ENCODE measurements at places on chromosomes 6 and 20.

DNA sequence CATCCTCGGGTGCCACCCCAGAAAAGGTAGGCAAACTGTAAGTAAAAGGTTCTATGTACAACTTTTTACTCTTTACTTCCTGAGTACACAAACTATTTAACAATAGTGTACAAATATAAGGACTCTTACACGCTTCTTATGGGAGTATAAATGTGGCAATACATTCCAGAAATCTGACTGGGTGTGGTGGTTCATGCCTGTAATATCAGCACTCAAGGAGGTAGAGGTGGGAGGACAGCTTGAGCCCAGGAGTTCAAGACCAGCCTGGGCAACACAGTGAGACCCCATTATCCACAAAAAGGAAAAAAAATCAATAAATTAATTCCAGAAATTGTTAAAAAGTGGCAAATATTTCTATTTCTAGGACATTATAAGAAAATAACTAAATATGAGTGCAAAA is 48.9 kb downstream of the PIGU start:
- DNase-seq: no peak

GRCh38 chr6:26299286-26300042 is 65.5 kb upstream of the BTN3A2 start:
- DNase-seq: no peak

DNA sequence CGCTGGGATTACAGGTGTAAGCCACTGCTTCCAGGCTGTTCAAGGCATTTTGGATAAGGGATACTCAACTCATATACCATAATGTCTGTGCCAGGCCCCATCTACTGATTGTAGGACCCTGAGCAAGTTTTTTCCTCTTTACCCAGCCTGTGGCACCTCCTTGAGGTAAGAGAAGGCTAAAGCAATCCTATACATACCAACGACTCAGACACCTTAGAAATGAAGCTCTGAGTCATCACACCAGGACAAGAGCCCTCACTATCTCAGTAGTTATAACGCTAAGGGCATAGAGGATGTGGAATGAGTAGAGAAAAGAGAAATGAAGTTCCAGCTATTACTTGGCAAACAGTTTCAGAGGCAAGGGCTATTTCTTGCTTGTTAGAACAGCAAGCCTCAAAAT is 16.9 kb downstream of the NDRG3 start:
- no peak for DNase-seq

DNA sequence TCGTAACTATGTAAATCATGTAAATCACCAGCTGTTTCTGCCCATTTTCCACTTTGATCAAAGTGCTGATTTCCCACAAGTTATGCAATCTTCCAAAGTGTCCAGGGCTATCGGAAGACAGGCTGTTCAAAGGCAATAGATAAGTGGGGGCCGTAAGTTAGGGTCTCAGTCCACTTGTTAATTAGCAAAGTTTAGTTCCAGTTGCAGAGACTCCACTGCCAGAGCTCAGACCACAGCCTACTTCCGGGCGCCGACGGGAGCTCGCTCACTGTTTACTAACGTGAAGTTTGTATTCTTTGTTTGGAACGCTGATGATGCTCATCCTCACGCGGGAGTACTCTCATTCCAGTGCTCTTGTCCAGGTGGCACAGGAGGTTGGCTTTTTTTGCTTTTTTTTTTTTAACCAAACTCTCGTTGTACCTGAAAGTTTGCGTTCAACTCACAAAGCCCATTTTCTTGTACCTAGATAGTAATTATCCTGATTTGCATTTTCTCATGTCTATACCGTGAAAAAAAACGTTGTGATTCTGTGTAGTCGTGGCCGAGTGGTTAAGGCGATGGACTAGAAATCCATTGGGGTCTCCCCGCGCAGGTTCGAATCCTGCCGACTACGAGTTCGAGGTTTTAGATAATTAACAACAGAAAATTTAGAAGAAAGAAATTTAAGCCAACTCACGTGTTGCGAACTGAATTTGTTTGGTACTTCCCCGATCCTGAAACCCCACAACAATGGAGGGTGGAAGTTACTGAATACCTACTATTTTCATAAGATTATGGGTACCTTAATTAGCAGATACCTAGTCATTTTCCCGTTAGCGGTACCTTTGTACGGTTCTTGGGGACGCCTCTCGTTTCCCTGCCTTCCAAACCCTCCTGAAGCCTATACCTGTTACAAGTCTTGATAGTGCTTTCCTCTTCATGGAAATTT is 29.9 kb upstream of the ZNF184 start:
- peak; percentile 59 for DNase-seq

DNA sequence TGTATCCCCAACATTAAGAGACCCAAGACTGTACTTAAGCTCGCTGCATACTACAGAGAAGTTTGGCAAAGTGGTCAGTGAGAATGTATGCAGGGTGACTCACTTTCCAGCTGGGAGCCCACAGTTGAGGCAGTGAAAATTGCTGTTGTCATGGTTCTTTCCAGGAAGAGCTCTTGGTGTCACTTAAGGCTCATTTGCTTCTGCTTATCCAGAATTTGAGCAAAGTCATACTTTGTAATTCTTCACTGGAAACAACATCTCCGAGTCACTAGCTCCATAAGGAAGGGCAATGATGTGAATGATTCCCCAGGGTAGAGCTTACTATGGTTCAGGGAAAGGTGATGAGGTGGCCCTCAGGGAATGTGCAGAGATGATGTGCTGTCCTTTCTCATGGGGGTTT is 65.4 kb upstream of the FBXL4 start:
- no peak for DNase-seq

DNA sequence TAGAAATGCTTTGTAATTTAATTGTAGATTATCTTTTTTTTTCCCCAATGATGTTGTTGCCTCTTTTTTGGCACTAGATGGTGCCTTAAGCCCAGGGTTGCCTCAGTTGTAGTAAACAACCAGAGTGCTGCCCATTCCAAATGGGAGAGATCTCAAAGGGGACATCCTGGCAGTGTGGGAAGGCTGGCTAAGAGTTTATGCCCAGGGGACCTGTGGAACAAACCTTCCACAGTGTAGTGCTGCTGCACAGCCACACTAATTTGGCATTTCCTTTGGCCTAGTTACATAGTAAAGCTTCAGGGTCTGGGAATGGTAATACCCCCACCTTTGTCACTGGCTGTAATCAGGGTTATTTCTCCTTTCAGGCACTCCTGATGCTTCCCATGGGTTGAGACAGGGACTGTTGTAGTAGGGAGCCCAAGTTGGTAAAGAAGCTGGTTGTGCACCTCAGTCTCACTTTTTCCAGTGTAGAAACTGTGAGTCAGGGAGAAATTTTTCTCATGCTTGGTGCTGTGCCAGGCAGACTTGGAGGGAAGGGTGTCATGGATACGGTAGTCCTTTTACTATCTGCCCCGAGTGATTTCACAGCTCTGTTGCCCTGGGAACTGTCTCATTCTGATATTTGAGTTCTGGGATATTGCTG is 177.8 kb upstream of the ECI2 start:
- DNase-seq: no peak

DNA sequence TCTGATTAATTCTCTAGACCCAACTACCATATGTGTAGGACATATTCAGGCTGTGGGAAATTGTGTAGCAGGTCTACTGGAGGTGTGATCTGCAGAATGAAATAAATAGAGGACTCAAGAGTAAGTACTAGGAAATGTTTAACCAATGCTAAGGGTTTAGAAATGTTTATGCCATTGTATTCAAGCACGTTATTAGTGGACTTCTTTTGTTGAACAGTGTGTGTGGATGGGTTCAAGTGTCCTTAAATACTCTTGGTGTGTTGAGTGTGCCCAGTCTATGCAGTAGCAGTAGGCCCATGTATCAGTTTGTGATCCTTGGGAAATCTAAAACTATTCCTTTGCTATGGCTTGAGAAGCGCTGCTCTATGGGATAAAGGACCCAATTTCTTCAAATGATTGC is 112.1 kb downstream of the FARS2 start:
- DNase-seq: no peak

GRCh38 chr20:17955302-17955701 is 13.3 kb downstream of the SNX5 start:
- no peak for DNase-seq

DNA sequence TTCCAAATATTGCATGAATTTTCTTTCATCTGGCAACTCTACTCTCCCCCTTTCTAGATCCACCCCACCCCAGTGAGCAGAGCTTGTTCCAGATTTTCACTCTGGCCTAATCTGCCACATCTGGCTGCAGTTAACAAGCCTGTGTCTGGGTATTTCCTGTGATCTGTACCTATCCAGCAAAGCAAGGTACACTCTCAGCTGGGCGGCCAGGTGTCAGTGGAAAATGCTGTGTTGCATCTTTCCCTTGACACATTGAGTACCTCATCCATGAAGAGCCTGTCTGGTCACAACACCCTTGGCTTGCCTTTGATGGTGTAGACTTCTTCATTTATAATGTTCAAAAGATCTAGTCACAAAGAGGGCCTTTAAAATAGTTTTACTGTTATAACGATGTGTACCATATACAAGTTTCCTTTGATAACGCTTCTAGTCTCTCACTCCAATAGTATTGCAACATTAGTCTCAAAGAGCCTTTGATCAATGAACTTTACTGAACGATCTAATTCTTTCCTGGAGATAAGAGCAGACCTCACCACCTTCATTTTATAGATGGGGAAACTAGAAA is 6.0 kb upstream of the RNF182 start:
- no peak for DNase-seq

GRCh38 chr20:6381887-6382286 is 259.1 kb upstream of the FERMT1 start:
- no peak for DNase-seq

GRCh38 chr6:24936641-24937317 is 1.0 kb upstream of the RIPOR2 start:
- DNase-seq: no peak

GRCh38 chr20:2387580-2387979 is 6.9 kb downstream of the TGM6 start:
- DNase-seq: no peak

DNA sequence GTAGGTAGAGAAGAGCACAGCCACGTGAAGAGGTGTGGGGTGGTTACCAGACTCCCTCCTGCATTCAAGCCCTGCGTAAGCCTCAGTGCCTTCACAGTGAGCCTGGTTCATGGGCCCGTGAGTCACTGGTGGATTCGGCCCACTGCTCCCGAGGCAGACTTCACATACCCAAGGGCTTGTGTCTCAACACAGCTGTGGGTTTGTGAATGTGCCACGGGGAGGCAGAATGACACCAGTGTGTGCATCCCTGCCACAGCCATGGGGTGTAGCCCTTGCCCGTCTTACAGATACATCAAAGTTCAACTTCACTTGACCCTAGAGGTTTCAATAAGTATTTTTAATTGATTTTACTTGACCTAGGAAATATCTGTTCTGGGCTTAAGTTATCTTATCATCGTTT is 108.5 kb downstream of the MAP3K4 start:
- DNase-seq: no peak

All from NCI-H526 treated with DMSO at 0.1 percent for 48 hours (cell line).